Left lung (tissue), 14 donors: ENCODE measurements at places on chromosomes 4 and X. TPM values are rescaled to one million over a fixed set of nuclear protein-coding genes. Genes with fewer than 3 reads are reported as not detected.

The GAGE1 gene
- total RNA-seq: not detected

DNA sequence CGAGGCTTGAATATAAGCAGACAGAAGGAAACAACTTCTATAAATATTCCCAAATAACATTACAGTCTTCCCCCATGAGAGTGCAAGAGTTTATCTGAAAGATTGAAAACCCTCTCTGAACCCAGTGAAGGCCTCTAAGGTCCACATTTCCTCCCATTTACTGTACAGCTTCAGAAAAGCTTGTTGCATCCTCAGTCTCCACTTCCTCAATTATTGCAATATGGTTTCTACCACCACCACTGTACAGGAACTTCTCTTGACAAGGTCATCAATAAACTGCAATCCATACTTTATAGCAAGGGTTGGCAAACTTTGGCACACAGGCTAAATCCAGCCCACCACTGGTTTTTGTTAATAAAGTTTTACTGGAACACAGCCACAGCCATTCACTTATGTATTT, 239.0 kb downstream of the THOC2 start:
- H3K27ac ChIP-seq: no peak overlapping the region
- no peaks in the 10 kb centered on the region for H3K4me1 ChIP-seq
- no peak for DNase-seq
- no peak overlapping the region for H3K4me3 ChIP-seq

The NXF3 gene
- 3.3 TPM for total RNA-seq

- no peak for DNase-seq
- peaks cover 6% of the 10 kb centered on the region for H3K4me1 ChIP-seq
- H3K27ac ChIP-seq: no peak overlapping the region
- H3K36me3 ChIP-seq: no peaks in the 10 kb centered on the region
- H3K27me3 ChIP-seq: no peaks in the 10 kb centered on the region
Measured at GRCh38 chr4:113707048-113707447, 54.5 kb downstream of the CAMK2D start.

DNA sequence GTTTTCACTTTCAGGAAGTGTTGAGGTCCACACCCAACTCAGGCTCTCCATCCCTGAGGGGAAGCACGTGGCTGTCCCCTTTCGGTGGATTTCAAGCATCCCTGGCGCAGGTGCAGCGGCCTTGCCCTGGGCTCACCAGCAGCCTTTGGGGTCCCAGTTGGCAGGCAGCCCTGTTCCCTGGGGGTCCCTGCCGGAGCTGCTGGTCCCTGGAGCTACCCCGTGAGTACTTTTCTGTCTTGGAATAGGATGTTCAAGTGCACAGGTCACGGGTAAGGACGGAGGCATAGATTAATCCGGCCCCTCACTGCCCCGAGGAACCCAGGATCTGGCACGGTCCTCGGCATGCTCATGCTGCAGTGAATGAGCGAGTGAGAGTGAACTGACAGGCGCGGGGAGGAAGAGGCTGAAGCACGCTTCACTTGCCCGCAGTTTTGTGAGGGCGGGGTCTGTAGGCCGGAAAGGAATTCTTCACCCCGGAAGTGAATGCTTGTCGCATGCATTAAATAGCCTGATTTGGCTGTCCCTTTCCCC, 117.2 kb upstream of the FAT1 start:
- no peak overlapping the region for H3K4me3 ChIP-seq
- H3K4me1 ChIP-seq: no peaks in the 10 kb centered on the region
- H3K27ac ChIP-seq: no peak overlapping the region
- DNase-seq: no peak
- no peaks in the 10 kb centered on the region for H3K36me3 ChIP-seq
- H3K27me3 ChIP-seq: no peaks in the 10 kb centered on the region

- no peak overlapping the region for H3K4me3 ChIP-seq
- no peaks in the 10 kb centered on the region for H3K27me3 ChIP-seq
- no peaks in the 10 kb centered on the region for H3K4me1 ChIP-seq
Measured at GRCh38 chr4:130760246-130760645, 1664.3 kb downstream of the C4orf33 start.

DNA sequence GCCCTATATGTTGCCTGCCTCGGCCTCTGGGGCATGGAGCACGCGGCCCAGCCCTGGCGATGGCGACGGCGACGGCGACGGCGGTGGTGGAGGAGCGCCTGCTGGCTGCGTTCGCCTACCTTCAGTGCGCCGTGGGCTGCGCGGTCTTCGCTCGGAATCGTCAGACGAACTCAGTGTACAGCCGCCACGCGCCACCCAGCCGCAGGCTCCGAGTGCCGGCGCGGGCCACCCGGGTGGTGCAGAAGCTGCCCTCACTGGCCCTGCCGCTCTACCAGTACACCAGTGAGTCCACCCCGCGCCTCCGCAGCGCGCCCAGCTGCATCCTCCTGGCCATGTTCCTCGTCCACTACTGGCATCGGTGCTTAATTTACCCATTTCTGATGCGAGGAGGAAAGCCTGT, 83.7 kb upstream of the F9 start:
- no peaks in the 10 kb centered on the region for H3K4me1 ChIP-seq
- peak; percentile 49 for DNase-seq
- H3K27me3 ChIP-seq: no peaks in the 10 kb centered on the region
- no peak overlapping the region for H3K4me3 ChIP-seq
- no peak overlapping the region for H3K27ac ChIP-seq
